Neural crest cell (in vitro differentiated cells): ENCODE measurements at places on chromosomes 7 and 10.

- DNase-seq, result no peak
Observed at GRCh38 chr10:112000466-112000865, 183.1 kb downstream of the GPAM start.

DNA sequence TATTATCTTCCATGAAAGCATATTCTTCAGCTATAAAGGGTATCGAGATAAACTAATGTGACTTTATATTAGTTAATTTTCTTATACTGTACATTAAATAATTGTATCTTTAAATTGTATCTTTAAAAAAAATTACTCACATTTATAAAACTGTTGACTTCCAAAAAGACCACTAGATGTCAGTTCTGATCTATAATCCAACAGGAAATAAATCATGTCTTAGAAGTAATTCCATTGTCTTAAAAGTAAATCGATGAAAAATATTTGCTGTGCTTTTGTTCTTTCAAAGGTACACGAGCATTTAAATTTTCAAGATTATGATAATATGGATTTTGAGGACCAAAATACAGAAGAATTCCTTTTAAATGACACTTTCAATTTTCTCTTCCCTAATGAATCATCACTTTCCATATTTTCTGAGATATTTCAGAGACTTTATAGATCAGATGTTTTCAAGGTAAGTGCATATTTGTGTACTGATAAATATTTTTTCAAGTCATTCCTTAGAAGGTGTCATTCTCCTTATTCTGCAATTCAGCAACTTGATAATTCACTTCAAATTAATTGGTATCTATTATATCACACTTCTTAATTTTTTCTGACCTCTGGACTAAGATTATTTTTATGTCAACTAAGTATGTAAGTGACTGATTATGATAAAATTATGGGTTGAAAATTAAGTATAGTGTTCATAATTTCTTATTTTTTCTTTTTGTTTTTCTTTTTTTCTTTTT lies 138.5 kb downstream of the CPED1 start:
- no peak for DNase-seq

DNA sequence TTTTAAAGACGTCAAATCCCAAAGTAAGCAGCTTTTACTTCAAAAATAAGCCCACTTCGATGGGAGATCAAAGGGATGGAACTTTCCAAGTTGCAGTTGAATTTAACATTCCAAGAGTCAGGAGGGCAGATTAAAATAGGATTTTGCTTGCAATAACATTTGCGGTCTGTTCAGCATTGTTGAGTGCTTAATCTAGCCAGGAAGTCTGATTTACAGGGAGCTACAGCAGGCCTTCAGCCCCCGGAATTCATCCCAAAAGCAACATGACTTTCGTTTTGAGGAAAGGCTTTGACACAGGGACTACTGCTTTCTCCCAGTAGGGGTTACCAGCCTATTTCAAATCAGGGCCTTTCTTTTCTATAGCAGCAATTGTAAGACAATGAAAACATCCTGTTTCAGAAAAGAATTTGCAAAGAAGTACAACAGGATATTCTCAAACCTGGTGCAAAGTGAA lies 279.6 kb upstream of the PITRM1 start:
- no peak for DNase-seq

GRCh38 chr7:80207501-80207900 lies 72.9 kb downstream of the GNAI1 start:
- no peak for DNase-seq

DNA sequence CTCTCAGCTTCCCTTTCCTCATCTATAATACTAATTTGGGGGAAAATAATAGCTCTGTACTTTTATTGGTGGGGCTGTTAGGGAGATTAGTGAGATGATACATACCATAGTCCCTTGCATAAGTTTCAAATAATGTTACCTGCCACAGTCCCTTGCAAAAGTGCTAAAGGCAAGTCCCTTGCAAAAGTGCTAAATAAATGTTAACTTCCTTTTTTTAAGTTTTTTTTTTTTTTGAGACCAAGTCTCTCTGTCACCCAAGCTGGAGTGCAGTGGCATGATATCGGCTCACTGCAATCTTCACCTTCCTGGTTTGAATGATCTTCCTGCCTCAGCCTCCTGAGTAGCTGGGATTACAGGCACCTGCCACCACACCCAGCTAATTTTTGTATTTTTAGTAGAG lies 43.4 kb upstream of the SRGN start:
- DNase-seq, result no peak

DNA sequence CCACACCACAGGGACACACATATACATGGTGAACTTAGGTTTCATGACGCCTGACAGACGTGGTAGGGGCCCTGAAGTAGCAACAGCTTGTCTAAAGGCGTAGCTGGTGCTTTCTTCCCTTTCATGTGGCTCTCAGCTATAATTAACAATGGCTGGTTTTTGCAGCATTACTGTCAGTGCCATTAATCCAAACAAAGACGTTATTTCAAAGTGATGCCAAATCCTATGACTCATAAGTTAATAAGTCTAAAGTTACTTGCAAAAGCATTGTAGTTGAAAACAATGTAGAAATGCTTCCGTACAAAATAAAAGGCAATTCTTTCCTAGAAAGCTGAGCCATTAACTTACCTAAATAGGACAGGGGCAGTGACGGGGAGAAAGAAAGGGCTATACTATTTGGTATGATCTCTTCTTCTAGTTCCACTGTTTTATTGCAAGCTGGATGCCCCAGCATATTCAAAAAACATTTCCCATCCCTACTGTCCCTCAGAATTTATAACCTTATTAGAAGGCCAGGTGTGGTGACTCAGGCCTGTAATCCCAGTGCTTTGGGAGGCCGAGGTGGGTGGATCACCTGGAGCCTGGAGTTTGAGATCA lies 105.4 kb downstream of the ODAD2 start:
- DNase-seq, result no peak

DNA sequence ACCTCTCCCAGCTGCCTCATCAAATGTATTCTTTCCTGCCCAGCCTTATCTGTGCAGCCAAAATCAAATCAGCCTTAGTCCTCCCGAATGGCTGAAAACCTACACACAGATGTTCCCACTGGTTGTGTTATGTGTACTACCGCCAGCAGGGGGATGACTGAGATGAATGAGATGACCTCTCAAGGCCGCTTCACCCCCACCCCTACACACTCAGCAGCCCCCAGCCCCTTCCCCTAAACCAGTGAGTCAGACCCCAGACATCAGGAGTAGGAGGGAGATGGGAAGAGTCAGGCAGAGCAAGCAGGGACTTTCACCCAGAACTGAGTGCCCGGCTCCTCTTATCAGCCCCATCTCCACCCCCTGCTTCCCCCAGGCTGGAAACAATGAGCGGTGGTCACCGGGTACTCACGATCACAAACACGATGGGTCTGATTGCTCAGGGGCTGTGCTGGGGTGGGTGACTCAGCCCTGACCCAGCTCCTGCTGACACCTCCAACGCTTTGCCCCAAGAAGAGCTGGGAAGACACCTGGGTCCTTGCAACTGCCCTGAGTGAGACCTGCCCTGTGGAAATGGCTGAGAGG lies 6.5 kb upstream of the C10orf105 start:
- DNase-seq, result peak; percentile 33

- DNase-seq, result no peak
Observed at GRCh38 chr10:71708897-71709882, 10.4 kb downstream of the C10orf105 start.

- DNase-seq, result no peak
Observed at GRCh38 chr7:44217223-44217714, 16.5 kb downstream of the YKT6 start.

DNA sequence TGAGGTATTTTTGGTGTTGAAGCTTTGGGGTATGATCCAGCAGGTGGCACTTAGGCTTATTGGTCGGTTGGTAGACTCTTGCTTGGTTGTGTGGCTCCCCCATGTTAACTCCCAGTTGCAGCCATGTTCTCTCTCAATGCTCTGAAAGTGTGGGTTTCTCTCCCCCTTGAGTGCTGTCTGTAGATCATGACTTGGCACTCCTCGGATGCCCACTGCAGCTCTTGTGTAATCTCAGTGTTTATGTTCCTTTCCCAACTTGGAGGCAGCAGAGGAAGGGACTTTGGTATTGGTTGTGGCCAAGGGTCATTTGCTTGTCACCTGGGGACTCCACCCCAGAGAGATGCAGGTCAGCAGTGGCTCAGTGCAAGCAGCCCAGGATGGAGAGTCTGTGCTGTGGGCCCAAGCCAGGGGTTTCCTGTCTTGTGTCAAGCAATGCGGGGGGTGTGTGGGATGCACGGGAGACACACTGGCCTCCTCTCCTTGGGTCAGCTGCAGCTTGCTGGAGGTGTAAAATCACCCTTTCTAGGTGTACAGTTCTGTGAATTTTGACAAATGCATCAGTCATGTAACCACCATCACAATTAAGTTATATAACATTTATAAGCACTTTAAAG lies 36.9 kb downstream of the PIK3CG start:
- DNase-seq, result no peak

DNA sequence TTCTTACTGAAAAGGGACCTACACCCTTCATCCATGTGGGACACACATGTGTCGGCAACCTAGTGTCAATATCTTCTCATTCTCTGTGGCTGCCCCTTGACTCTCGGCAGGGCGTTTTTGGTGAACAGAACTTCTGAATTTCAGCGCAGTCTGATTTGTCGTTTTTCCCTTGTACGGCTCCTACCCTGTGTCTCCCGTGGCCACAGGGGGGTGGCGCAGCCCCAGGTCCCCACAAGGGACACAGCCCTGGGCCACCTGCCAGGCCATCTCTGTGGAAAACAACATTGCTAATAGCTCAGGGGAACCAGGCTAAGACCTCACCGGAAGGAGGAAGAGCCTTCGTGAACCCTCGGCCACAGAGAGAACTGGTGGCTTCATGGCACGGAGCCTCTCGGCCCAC lies 53.1 kb upstream of the NKX6-2 start:
- DNase-seq, result no peak

DNA sequence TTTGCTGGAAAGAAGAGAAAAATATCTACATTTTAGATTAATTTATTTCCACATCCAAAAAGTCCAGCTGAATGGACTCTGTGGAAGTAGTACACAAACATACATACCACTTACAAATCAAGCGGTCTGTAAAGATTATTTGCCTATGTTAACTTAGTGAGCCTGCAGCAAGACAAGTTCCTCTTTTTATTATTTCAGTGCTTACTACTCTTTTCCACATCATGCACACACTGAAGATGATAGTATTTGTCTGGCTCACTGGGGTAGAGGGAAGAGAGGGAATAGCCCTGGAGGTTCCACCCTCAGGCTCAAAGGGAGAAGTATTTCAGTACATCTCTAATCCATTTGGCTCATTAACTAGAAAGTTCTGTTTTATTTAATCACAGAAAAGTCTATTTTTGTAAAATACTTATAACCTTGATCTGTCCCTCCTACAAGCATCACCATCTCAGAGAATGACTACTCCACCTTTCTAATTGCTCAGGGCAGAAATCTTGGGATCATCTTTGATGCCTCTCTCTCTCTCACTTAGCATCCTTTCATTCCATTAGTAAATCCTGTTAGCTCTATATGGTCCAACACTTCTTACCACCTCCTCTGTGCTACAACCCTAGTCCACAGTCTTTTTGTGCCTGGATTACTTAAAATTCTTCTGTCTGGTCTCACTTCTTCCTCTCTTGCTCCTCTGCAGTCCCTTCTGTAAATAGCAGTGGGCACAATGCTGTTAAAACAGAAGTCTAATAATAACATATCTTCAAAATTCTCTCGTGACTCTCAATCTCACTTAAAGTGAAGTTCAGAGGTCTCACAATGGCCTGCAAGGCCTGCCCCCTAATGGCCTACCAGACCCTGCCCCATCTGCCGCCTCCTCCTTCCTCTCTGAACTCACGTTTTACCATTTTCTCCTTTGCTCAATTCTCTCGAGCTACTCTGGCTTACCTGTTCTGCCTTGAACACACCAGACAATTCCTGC lies 64.3 kb upstream of the CCDC6 start:
- DNase-seq, result no peak

- no peak for DNase-seq
Observed at GRCh38 chr7:39098506-39098905, 120.8 kb downstream of the POU6F2 start.

GRCh38 chr7:27482219-27482618 lies 180.5 kb downstream of the HIBADH start:
- no peak for DNase-seq

DNA sequence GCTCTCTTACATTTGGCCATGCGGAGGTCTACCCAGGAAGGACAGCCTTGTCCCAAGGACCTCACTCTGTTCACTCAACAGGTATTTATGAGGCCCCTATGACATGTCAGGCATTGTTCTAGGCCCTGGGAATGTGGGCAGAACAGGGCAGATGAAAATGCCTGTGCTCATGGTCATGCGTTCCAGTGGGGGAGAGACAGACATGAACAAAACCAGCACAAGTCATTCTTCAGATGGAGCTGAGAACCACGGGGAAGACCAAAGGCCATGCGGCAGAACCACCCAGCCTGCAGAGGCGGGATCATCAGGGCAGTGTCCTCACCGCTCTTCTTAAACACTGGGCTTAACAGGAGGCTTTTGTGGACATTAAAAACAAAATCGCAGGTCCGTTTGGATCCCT lies 636.1 kb downstream of the SDK1 start:
- DNase-seq, result no peak

GRCh38 chr7:157464111-157464970 lies 127.5 kb downstream of the DNAJB6 start:
- peak; percentile 49 for DNase-seq

GRCh38 chr7:134174795-134175261 lies 47.7 kb downstream of the LRGUK start:
- no peak for DNase-seq

GRCh38 chr10:105585753-105586152 lies 944.7 kb downstream of the SORCS3 start:
- DNase-seq, result no peak

DNA sequence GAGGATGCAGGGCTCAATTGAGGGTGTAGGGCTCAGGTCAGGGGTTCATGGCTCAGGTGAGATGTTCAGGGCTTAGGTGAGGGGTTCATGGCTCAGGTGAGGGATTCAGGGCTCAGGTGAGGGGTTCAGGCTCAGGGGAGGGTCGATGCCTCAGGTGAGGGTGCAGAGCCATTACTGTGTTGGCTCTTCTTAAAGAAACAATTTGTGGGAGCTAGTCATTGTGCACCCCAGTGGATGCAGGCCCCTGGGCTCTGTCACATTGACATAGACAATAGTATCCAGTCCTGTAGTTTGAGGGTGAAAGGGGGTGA lies 86.7 kb downstream of the ADCY1 start:
- DNase-seq, result no peak

DNA sequence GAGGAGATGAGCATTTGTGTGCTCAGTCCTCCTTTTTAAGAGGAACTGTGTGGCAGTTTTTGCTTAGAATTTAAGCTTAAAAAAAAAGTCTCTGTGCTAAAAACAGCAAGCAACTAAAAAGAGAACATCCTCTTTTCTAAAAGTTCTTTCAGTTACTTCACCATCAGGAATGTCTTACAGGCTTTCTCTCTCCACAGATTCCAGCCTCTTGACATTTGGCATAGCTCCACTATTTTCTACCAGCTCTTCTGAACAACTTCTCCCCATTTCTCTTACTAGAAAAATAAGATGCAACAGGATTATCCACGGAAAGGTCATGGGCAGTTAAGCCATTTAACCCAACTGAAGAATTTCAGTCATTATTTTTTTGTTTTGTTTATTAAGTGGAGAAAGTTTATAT lies 13.2 kb downstream of the PCLO start:
- DNase-seq, result no peak

DNA sequence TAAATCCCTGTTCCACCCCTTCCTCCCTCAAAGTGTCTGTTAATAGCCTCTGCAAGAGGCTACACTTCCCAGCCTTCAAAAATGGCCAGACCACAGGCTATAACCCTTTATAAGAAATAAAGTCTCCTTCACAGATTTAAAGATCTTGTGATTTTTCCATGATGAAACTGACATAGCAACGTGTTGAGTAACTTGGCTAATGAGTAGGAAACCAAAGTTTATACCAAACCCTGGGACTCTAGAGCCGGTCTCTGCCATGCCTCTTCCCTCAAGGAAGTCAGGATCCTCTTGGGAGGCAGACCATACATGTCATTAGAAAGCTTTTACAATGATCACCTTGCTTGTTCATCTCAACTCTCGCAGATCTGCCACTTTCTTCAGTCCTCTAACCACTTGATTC lies 44.4 kb downstream of the GRM8 start:
- no peak for DNase-seq
